ENCODE measurements at places on chromosomes 7 and 10. TPM values are rescaled to one million over a fixed set of nuclear protein-coding genes. Genes with fewer than 3 reads are reported as not detected.

Gene FAM25A
- not detected for total RNA-seq

Gene SFTPA1
- total RNA-seq, result not detected

Gene C10orf105
- 2.1 TPM for total RNA-seq

Gene KCND2
- 137 TPM for total RNA-seq

Gene ASIC3
- total RNA-seq, result 1.4 TPM

Gene NDUFB2
- 96.0 TPM for total RNA-seq

Gene CPA1
- not detected for total RNA-seq

Gene WDFY4
- 1.6 TPM for total RNA-seq

Gene CNPY1
- total RNA-seq, result 0.46 TPM

Gene AEBP1
- total RNA-seq, result 9.7 TPM

Gene TACC2
- total RNA-seq, result 21.2 TPM

Gene PBLD
- total RNA-seq, result 10.1 TPM

Gene PALD1
- total RNA-seq, result 12.7 TPM

Gene FGFR2
- 28.4 TPM for total RNA-seq

Gene GNGT1
- not detected for total RNA-seq

Gene HTR5A
- total RNA-seq, result 2.5 TPM

Gene PLXDC2
- total RNA-seq, result 45.0 TPM

Gene KLF14
- 0.23 TPM for total RNA-seq

Gene IRF5
- 3.9 TPM for total RNA-seq
